ENCODE measurements at places on chromosomes 5 and 9.

- no peak for DNase-seq
Measured at GRCh38 chr9:69719367-69719766, 40.4 kb downstream of the PTAR1 start.

- no peak for DNase-seq
Measured at GRCh38 chr9:81974764-81975163, 13.8 kb upstream of the SPATA31D1 start.

DNA sequence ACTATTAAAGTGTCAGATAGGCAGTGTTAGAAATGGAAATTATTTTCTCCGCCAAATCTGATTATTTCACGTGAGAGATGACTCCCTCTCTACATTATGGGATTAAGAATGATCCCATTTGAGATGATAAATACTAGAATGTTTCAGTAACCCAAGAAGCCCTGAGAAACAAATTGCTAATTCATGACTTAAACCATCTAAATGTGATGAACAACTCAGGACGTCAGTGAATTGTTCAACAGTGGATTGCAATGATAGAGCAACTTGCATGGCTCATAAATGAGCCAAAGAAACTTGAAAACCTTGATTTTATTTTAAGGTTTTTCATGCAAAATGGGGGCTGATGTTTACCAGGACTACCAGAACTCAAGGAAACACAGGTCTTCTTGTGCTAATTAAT is 350.5 kb upstream of the WWC1 start:
- DNase-seq, result no peak

- DNase-seq, result no peak
Measured at GRCh38 chr5:10293907-10294662, 13.6 kb downstream of the CMBL start.

DNA sequence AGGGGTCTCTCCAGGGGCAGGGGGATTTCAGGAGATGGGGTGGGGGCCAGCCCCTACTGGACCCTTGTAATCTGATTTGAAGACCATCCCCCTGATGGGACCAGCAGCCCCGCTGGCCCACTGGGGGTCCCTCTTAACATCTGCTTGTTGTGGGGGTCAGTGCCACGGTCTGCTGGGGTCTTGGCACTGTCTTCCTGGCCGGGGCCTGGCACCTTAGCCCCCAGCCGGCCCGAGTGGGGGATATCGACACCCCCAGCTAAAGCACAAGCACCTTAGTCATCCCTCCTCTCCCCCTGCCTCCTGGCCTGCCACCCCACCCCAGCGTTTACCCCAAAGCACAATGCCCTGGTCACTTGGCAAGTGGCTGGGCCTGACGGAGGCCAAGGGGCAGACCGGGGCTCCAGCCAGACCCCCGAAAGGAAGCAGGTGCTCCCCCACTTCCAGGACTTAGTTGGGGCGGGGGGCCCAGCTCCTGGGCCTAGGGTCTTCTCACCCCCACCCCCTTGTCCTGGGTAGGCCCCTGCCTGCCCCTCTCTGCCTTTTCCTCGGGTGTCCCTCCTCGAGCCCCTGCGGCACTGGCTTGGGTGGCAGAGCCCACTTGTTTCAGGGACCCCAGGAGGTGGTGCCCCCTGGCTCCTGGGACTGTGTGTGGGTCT is 1.4 kb upstream of the NFX1 start:
- no peak for DNase-seq

GRCh38 chr9:87083986-87084385 is 136.7 kb upstream of the GAS1 start:
- no peak for DNase-seq

DNA sequence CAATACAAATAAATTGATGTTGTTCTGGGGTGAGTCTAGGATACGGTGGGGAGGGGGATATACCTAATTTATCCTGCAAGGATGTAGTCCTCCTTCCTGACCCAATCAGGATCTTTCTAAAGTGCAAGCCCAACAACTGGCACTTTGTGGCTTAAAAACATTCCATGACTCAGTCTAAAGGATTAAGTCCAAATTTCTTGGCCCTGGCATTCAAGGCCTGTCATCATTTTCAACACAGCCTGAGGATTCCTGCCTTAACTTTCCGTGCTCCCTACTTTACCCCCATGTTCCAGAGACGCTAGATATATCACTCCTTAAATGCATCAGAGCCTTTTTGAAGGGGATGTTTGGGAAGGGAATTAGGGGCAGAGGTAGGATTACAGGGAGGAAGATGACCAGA is 1.0 kb downstream of the FAM221B start:
- DNase-seq, result no peak

DNA sequence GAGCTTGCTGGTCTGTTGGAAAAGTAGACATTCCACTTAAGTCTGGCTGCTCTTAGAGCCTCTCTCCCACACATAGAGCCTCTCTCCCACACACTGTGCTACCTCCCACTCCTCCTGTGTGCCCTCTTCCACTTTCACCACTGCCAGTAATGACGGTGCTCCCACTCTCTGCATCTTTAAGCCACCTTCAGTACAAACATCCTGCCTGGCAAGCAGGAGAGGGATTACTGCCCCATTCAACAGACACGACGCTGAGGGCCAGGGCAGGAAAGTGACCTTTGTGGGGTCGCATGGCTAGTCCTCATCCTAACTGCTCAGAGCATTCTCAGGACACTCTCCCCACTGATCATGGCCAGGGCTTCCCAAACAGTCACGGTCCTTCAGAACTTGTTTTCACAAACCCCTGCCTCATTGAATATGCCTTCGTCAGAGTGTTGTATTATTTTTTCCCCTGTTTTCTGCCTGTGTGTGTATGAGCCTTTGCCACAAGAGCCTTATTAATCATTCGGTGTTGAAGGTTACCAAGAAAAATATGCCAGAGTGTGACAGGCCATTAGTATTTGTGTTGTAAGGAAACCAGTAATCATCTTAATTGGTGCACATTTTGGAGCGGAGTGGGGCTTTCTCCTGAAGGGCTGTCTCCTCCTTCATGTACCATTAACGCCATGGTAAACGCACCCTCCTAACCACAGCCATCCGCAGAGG is 87.1 kb upstream of the SAP30L start:
- no peak for DNase-seq

- no peak for DNase-seq
Measured at GRCh38 chr5:6011199-6011598, 367.1 kb downstream of the MED10 start.

GRCh38 chr5:84343171-84343570 is 41.5 kb downstream of the EDIL3 start:
- DNase-seq, result no peak

DNA sequence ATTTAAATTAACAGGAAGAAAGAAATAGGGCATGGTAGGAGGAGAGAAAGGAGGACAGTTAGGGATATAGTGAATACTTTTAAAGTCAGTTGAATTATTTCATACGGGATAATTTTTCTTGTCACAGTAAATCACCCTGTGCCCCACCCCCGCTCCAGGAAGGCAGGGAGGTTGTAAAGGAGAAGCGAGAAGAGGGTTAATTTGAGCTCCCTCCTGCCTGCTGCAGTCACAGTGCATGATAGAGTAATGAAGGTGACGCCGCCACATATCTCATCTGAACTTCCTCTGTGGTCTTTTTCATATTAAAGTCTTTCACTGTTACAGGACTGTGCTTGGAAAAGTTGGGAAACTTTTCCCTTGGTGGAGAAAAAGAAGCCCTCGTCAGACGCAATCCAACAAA is 896 bp upstream of the PCSK5 start:
- DNase-seq, result no peak

DNA sequence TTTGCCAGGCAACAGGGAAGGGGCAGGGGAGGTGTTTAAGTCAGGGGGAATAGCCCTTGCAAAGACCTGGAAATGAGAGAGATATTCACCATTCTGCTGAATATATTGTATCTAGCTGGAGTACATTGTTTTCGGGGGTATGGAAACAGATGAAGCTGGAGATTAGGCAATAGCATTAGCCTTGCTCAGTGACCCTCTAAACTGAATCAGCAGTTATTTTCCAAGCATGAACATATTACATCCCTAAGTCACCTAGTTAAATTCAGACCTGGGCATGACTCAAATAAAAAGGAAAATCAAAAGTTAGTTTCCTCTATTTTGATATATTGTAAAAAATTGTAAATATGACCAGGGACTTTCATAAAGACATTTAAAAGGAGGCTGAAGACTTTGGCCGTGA is 544.6 kb upstream of the TRPC7 start:
- DNase-seq, result no peak

- no peak for DNase-seq
Measured at GRCh38 chr5:4348423-4348822, 752.8 kb downstream of the IRX1 start.

DNA sequence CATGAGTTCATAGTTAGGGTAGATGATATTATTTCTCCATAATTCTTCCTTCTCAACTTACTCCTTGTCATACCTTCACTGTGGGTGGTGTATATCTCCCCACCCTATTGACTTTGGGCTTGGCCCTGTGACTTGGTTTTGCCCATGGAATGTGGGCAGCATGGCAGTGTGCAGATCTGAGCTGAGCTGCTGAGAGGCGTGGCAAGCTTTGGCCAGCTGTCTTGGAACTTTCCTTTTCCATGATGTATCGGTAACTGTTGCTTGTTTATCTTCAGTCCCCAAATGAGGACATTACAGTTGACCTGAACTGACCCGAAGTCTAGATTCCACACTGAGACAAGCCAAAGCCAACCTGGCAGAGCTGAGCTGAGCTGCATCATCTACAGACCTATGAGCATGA is 70.4 kb downstream of the RALGPS1 start:
- no peak for DNase-seq

- DNase-seq, result no peak
Measured at GRCh38 chr5:32127711-32128110, 46.4 kb downstream of the GOLPH3 start.

DNA sequence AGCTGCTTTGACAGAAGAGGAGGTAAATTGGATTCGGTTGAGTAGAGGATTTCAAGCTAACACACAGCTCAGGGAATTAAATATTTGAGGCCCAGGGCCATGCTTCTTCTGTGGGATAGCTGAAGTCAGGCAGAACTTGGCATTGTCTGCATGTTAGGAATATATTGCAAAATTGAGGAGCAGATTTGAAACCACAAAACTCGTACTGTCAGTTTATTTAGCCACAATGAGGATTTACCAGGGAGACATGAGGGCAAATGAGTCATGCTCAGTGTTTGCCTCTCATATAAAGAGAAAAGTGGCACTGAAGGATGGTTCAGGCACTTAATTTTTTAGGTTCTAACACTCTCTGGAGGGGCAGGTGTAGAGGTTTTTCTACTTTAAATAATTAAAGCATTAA is 83.0 kb upstream of the PRLR start:
- DNase-seq, result peak; percentile 65

DNA sequence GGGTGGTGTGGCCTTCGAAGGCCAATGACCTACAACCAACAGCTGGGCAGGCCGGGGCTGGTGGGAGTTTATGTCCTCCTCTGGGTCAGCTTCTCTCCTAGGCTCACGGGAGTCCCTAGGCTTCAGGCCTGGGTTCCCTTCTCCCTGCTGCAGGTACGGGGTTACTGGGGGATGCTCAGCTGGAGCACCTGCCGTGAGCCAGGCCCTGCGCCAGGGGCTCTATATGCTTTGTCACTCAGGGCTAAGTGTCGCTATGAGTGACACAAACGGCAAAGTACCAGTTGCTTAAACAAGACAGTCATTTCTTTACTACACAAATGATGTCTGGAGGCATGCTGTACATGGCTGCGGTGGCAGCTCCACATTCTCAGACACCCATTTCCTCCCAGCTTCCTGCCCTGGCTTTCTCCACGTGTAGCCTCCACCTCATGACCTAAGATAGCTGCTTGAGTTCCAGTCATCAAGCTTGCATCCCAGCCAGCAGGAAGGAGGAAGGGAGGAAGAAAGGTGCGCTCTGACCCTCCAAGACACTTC is 22.5 kb upstream of the NINJ1 start:
- DNase-seq, result no peak

DNA sequence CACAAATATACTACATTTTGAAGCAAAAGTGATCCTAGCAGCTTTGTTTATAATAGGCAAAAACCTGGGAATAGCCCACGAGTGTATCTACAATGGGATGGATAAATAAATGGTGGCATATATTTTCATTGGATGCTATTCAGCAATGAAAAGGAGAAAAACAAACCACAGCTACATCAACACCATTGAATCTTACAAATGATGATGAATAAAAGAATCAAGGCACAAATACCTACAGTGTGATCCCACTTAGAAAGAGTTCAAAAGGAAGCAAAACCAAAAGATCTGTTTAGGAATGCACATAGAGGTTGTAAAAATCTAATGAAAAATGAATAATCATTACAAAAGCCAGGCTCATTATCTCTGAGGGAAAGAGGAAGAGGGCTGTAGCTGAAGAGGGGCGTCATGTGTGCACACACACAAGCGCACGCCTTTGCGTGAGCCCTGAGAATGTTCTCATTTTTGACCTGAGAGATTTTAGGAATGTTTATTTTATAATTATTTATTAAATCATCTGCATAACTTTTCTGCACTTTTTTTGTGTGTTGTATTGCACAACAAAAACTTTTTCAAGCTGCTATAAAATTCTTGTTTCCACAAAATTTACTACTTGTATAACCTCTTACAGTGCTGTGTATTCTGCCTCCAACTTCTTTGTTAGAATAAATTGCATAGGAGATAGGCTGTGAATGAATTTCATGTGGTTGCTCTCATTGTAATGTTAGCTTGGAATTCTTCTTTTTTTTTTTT is 5.9 kb upstream of the RHOBTB3 start:
- no peak for DNase-seq

- no peak for DNase-seq
Measured at GRCh38 chr9:97788763-97789663, 64.0 kb upstream of the FOXE1 start.

DNA sequence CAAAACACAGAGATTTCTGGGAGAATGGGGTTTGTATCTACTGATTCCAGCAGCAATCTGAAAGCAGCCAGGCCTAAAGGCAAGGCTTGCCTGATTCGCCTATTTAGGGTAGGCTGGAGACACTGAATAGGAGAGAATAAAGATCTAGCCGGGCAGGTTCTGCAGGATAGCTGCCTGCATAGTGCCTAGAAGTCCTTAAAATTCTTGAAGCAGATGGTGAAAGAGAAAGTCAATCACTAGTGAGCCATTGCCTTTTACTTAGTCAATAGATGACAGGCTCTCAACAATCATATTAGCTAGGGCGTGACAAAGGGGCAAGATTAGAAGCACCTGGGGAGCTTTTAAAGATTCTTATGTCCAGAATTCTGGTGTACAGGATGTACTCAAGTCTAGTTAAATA is 522.7 kb downstream of the HTR1A start:
- no peak for DNase-seq

- no peak for DNase-seq
Measured at GRCh38 chr5:107516452-107517184, 154.1 kb downstream of the EFNA5 start.

GRCh38 chr5:175826980-175827379 is 44.4 kb upstream of the CPLX2 start:
- no peak for DNase-seq

GRCh38 chr5:27788184-27788583 is 749.8 kb upstream of the CDH9 start:
- no peak for DNase-seq

- no peak for DNase-seq
Measured at GRCh38 chr5:38420246-38420645, 136.2 kb downstream of the LIFR start.

- DNase-seq, result peak; percentile 36
Measured at GRCh38 chr5:139684350-139684880, 36.3 kb downstream of the CXXC5 start.

DNA sequence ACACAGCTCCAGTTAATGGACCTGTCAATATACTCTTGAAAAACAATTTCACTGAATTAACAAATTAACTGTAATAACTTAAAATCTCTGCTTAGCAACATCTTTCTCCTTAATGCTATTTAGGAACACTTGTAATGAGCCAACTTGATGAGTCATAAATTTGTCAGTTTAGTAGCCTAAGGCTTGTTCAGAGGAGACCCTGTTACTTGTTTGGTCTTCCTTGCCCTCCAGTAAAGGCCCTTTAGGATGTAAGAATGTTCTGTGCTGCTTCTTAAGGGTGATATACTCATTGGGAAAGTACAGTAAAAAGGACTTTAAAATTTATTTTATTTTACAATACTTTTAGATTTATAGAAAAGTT is 11.4 kb upstream of the MATR3 start:
- DNase-seq, result no peak

Measured in inflammatory macrophage (primary cell).